ENCODE measurements at places on chromosomes 7 and 10.

DNA sequence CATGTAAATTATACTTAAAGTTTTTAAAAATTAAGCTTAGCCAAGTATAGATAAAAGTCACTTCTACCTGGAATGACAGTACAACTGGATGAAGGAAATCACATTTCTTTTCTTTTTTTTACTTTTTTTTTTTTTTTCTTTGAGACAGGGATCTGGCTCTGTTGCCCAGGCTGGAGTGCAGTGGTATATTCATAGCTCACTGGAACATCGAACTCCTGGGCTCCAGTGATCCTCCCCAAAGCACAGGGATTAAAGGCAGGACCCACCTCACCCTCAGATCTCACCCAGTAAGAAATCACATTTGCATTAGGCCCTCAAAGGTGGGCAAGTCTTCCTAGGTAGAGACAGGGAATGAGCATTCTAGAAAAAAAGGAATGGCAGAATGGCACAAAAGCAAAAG is 69.5 kb upstream of the C1GALT1 start:
- DNase-seq: no peak

- DNase-seq: no peak
Measured at GRCh38 chr7:65225422-65226006, 148.1 kb upstream of the ZNF92 start.

DNA sequence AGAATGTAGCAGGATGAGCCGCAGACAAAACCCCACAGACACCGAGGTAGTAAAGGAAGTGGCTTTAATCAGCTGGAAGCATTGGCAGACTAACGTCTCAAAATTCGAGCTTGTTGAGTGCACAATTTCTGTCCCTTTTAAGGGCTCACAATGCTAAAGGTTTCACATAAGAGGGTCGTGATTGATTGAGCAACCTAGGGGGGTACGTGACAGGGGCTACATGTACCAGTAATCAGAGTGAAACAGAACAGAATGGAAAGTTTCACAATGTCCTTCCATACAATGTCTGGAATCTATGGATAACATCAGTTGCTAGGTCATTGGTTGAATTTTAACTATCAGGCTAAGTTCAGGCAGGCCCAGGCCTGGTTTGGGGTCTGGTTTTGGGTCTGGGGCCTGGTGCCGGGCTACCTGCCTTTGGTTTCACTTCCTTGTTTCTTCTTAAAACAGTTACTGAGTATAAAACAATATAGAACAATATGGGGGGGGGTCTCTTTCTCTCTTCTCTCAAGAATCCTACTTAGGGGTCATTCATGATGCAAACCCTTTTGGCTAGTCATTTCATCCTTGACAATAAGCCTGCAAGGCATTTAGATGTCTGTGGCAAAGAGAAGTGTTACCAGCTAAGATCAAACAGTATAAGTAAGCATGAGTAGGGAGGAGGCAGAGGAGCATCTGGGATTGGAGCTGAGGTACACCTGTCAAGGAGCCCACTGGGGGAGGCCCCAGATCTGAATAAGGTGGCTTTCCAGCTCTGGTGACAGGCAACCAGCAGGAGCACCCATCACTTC is 364.1 kb downstream of the TNS3 start:
- no peak for DNase-seq

- DNase-seq: peak; percentile 52
Measured at GRCh38 chr10:7520507-7521485, 110.0 kb upstream of the SFMBT2 start.

DNA sequence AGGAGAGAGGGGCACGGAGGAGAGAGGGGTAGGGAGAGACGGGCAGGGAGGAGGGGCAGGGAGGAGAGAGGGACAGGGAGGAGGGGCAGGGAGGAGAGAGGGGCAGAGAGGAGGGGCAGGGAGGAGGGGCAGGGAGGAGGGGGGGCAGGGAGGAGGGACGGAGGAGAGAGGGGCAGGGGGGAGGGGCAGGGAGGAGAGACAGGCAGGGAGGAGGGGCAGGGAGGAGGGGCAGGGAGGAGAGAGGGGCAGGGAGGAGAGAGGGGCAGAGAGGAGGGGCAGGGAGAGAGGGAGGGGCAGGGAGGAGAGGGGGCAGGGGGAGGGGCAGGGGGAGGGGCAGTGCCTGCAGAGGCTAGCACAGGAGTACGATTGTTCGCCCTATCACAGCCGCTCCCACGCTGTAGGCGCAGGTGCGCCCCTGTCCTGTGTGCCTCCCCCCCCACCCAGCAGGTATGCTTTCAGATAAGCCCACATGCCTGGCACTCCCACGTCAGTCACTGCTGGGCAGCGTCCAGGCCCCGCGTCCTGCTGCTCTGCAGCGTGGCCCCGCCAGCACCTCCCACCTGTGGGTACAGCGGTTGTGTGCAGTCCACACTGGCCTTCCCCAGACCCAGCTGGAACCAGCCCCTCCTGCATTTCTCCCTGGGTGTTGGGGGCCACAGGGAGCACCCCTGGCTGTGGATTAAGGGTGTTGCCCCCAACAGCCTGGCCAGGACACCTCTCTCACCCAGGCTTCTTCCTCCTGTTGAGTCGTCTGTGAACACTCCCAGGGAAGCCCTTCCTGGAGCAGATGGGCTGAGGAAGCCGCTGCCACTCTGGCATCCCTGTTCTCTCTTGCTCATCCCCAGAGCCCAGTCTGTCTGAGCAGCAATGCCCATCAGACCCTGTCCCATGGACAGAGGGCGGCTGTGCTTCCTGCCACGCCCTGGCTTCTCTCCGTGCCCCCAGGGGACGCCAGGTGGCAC is 10.8 kb downstream of the NKX6-2 start:
- DNase-seq: peak; percentile 68

GRCh38 chr10:93028883-93029282 is 31.7 kb upstream of the CYP26C1 start:
- peak; percentile 53 for DNase-seq

- peak; percentile 86 for DNase-seq
Measured at GRCh38 chr10:100730725-100731406, 14.5 kb upstream of the PAX2 start.

GRCh38 chr7:1059200-1060091 is 15.1 kb downstream of the GPR146 start:
- DNase-seq: peak; percentile 9

Measured in renal cortical epithelial cell (primary cell).